Activated T-helper 1 cell treated with anti-CD3 and anti-CD28 coated beads, Interleukin-2, amount 50 U/mL, for 16 hours (primary cell): ENCODE measurements at places on chromosomes 2 and 18.

DNA sequence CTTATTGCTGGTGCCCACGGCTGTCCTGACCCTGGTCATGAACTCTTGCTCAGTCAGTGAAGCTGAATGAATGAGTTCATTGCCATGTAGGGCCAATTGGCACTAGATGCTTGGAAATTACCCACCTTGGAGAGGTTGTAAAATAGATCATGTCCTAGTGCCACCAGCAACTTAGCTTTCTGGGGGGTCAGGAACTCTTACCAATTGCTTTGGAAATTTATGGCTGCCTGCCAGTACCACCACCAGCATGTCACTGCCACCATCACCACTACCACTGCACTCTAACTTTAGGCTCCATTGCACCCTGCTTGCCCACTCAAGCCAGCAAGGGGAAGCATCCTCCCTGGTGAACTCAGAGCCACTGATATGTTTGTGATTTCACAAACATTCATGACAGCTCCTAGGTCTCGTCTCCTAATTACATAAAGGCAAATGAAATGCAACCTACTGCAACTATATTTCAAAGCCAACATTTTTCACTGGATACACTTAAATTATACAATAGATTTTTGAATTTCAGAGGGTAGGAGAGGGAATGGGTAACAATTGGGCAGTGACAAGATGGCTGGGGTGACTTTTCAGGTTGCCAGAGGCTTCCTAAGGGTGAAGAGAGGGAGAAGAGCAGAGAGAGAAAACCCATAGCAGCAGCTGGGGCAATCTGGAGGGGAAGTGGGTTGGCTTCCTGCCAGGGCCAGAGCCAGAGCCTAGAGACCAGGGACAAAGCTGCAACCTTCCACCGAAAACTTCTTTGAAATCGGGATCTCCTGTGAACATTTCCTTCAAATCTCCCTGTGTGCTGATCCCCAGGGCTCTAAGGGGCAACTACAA lies 3.5 kb upstream of the EMILIN1 start:
- no peak for DNase-seq

GRCh38 chr2:165924946-165925345 lies 28.6 kb downstream of the TTC21B start:
- DNase-seq = no peak

DNA sequence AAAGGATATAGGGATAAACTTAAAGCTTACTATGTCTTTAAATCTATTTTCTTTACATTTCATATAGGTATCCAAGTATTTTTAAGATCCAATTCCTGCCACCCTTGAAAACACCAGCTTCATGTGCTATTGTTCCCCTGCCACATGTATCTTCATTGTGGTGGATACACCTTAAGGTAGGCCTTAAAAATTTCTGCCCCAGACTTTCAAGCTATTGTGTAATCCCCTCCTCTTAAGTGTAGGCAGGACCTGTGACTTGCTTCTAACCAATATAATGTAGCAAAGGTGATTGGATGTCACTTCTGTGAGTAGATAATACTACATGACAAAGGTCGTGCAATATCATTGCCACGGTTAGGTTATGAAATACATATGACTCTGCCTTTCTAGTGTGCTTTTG lies 119.5 kb downstream of the RAD51AP2 start:
- DNase-seq = no peak

DNA sequence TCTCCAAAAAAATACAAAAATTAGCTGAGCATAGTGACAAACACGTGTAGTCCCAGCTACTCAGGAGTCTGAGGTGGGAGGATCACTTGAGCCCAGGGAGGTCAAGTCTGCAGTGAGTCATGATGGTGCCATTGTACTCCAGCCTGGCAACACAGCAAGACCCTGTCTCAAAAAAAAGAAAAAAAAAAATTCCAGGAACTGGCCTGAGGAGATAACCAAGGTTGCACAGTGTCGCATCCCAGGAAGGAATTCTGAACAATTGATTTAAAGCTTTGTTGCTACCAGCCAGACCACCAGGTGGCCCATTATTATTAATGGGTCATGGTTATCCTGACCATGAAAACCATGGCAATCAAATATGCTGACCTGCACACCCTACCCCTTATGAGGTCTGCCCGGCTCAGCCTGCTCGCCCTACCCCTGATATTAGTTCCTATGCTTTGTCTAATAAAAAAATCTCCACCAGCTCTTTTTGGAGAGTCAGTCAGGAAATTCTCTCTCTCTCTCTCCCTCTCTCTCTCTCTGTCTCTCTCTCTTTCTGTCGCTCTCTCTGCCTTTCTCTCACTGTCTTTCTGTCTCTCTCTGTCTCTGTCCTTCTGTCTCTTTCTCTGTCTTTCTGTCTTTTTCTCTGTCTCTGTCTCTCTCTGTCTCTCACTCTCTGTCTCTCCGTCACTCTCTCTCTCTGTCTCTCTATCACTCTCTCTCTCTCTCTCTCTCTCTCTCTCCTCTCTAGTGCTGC lies 73.7 kb downstream of the NCAPH start:
- DNase-seq = no peak

DNA sequence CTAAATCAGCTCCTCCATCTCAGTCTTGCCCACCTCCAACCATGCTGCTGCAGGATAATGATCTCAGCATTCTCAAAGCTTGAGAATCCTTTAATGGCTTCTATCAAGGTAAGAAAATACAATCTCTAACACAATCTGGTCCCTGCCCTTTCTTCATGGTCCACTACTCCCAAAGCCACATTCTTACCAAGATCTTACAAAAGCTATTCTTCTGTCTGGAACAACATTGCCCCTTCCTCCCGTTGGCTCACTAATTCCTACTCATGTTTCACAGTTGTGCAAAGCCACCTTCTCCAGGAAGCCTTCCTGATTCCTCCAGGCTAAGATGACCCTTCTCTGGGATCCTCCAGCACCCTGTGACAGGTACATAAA lies 5.9 kb upstream of the SFXN5 start:
- no peak for DNase-seq

- no peak for DNase-seq
These were observed 15.8 kb downstream of the GKN2 start for GRCh38 chr2:68936889-68937288.

GRCh38 chr2:137846993-137847392 lies 117.3 kb upstream of the HNMT start:
- no peak for DNase-seq

GRCh38 chr2:234953116-234954031 lies 1.6 kb downstream of the SH3BP4 start:
- DNase-seq = no peak

- DNase-seq = no peak
These were observed 104.9 kb downstream of the IRS1 start for GRCh38 chr2:226694586-226695284.

- no peak for DNase-seq
These were observed 42.1 kb upstream of the MRPL19 start for GRCh38 chr2:75604484-75604883.

GRCh38 chr2:112480530-112481049 lies 1.4 kb upstream of the TTL start:
- DNase-seq = no peak

DNA sequence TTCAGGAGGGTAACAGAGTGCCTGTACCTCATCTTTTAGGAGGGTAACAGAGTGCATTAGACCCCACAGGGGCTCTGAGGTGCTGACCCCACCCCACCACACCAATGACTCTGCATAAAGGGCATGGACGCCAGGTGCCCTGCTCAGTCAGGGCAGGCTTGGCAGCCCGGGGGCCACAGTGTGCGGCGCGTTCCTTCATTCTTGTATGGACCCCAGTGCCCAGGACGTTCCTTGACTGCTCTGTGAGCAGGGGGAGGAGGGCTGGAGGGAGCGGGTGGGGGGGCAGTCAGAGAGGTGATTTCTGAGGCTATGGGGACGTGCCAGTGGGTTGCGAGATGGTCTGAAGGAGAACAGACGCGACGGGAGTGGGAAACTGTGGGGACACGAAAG lies 168.7 kb upstream of the NCK2 start:
- DNase-seq = no peak

DNA sequence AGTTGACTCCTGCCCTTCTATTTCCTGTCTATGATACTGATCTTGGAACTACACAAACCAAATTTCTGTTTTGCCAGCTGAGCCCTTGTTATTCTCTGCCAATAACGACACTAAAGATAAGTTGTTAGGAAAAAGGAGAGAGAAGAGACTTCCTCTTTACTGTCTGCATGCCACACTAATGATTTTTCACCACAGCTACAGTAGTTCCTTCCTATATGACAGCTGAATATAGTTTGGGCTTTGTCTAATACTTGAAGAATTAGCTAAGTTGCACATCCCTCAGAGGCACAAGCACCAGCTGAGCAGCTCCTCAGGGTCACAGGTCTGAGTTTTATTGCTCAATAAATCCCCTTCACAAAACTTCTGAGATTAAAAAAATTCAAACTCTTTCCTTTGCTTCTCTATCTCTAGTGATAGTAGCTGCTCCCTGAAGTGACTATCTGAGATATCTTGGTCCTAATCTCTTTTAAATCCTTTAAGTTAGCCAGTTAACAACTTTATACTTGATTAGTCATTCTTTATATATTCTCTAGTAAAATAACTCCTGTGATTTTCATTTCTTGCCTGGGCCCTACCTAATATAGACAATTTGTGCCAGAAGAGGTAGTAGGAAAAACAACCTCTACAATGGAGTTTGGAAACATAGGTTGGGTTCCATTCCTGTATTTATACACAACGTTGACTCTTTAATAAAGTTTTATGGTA lies 253.0 kb upstream of the CNTNAP5 start:
- no peak for DNase-seq

DNA sequence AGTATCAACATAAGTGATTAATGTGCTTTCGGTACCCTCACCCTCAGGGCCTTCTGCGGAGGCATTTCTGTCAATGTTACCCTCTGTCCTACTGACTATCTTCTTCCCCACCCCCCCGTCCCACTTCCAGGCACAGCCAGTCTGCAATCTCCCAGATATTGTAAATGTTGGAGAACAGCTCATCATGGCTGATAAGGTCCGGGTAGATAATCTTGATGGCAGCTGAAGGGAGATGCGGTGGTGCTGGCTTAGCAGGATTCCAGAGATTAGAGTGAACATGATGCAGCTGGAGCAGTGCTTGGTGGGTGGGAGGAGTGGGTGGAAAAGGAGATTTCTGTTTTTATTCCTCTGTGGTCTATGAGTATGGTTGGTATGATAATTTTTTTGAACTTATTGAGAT lies 15.5 kb downstream of the GTF2A1L start:
- DNase-seq = no peak

DNA sequence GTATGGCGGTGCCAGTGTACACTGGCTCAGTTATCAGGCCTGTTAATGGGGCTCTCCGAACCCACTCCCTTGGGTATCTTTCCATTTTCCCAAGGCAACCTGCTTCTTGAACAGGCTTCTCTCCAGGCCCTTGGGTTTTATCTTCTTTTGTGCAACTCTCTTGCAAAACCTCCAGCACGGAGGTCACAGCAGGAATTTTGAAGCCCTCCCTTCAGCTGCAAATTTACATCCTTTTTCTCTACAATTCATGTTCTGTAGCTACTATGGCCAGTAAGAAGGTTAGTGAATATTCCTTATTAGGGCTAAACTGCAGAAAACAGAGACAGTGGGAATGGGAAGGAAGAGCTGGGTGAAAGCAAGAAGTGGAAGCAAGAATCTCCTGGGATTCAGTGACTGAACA lies 10.4 kb upstream of the NPAS2 start:
- no peak for DNase-seq

DNA sequence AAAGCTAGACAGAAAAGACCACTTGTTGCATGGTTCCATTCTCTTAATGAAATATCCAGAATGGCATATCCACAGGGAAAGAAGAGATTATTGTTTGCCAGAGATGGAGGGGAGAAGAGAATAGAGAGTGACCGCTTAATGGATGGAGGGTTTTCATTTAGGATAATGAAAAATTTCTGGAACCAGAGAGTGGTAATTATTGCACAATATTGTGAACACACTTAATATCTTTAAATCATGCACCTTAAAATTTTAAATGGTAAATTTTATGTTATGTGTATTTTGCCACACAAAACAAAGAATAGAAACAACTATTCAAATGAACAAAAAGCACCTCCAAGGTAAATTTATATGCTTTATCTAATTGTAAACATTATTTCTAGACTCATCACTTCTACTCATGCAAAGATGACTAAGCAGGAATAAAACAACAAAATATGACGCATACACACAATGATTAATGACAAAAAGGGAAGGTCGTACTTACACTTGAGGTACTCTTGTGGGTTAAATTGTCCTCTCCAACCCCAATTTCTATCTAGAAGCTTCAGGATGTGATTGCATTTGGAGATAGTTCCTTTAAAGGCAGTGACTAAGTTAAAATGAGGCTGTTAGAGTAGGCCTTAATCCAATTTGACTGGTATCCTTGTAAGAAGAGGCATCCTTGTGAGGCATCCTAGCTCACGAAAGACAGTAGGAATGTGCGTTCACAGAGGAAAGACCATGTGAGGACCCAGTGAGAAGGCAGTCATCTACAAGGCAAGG lies 18.7 kb upstream of the DHRS9 start:
- DNase-seq = no peak

DNA sequence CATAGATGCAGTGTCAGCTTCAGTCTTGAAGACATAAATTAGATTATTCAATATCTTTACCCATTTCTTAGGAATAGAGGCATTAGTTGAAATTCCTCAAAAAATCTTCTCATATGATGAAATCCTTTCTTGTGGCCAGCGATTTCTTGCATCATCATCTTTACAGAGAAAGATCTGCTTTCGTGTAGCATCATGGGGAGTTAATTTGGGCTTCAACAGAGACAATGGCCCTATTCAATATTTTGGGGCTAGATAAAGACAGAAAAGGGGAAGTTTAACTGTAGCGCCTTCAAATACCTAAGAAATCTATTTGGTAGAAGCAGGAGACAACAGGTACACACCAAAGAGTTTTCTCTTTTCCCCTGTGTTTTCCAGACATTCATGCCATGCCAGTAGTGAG lies 73.8 kb downstream of the TGFA start:
- DNase-seq = no peak

- DNase-seq = no peak
These were observed 2.8 kb downstream of the TMEM169 start for GRCh38 chr2:216084547-216084946.

DNA sequence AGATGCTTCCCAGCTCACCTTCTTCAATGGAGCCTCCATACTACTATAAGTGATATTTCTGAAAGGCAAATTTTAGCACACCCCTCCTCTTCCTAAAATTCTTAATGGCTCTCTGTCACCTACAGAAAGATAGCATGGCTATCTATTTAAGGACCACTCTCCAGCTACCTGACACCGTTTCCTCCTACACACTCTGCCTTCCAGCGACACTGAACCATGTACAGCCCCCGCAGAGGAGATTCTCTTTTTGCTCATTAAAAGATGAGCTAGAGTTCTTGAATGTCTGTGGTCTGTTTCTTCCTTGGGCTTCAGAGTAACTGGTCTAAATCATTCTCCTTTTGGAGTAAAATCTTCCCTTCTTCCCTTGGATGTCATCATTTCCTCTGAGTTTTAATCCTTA lies 38.4 kb upstream of the GAREM1 start:
- DNase-seq = no peak

- no peak for DNase-seq
These were observed 850.6 kb upstream of the CHAC2 start for GRCh38 chr2:52916981-52917380.

GRCh38 chr2:220000080-220000479 lies 372.6 kb downstream of the SLC4A3 start:
- DNase-seq = no peak

- DNase-seq = no peak
These were observed 64.9 kb downstream of the EML4 start for GRCh38 chr2:42233976-42234441.
